ENCODE measurements at places on chromosomes 1 and 21. TPM values are rescaled to one million over a fixed set of nuclear protein-coding genes. Genes with fewer than 3 reads are reported as not detected.

DNA sequence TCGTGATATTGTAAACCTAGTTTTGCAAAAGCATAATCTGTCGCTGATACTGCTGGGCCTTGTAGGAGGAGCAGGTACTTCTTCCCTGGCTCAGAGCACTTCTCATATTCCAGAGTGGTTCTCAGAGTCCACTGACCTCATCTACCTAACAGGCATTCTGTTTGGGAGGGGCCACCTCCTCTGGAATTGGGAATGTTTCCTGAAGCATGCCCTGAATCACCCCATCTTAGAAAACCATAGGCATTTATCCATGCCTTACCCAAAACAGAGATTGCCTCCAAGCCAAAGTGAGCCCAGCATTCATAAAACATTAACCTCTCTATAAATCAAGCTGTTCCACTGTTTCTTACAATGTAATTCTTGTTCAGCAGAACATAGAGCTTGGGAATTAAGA is 35.1 kb downstream of the SLC44A3 start:
- DNase-seq: no peak

GRCh38 chr1:2505461-2505994 is 20.9 kb downstream of the PANK4 start:
- DNase-seq: no peak

DNA sequence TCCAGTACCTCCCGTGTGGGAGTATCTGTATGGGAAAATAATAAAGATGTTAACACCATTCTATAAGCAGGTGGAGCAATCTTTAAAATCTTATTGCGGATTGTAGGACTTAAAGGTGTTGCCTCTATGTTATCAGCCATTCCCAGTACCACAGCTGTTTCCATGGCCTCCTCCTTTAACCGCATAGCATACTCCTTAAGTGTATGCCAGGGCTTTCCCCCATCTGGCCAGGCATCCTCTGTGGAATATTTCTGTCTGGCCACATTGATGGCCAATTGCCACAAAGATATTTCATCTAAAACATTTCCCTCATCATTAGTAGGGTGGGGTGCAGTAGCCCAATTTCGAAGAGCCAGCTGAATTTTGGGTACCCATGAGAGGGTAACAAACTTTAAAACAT is 7.3 kb upstream of the STUM start:
- DNase-seq: no peak

GRCh38 chr1:32215629-32216480 is 6.3 kb downstream of the TMEM234 start:
- peak; percentile 61 for DNase-seq

UMODL1 gene
- polyA plus RNA-seq: not detected

IFNLR1 gene
- polyA plus RNA-seq: 6.5 TPM

KRTAP21-2 gene
- polyA plus RNA-seq: not detected

B3GALT2 gene
- polyA plus RNA-seq: not detected

All from HepG2 (cell line).